ENCODE measurements at places on chromosomes 7 and 10.

GRCh38 chr10:91200314-91201212 is 19.9 kb upstream of the PCGF5 start:
- DNase-seq, result no peak

DNA sequence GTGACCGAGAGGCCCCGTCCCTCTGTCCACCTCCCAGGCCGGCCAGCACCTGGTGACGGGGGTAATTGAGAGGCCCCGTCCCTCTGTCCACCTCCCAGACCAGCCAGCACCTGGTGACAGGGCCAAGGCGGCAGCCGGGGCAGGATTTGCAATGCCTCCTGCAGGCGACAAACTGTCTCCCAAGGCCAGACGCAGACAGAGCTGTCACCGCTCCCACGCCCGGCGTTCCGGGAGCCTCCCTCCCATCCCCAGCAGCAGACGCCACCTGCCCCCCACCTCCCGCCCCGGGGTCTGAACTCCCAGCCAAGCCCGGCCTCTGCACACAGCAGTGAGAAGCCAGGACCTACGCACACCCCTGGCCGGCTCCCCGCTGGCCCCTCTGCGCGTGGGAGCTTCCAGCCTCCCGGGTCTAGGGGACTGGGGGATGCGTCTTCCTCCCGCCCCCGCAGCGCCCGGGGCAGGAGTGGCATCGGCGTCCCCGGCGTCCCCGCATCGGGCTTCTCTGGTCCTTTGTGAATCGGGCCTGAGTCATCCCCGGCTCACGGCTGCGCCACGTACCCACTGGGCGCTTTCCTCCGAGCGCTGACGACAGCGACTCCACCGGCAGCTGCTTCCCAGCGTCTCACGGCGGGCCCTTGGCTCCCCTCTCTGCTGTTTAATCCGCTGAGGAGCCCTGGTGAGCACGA is 95.1 kb upstream of the DIP2C start:
- no peak for DNase-seq

- DNase-seq, result no peak
Observed at GRCh38 chr7:155469311-155470185, 11.6 kb downstream of the EN2 start.

DNA sequence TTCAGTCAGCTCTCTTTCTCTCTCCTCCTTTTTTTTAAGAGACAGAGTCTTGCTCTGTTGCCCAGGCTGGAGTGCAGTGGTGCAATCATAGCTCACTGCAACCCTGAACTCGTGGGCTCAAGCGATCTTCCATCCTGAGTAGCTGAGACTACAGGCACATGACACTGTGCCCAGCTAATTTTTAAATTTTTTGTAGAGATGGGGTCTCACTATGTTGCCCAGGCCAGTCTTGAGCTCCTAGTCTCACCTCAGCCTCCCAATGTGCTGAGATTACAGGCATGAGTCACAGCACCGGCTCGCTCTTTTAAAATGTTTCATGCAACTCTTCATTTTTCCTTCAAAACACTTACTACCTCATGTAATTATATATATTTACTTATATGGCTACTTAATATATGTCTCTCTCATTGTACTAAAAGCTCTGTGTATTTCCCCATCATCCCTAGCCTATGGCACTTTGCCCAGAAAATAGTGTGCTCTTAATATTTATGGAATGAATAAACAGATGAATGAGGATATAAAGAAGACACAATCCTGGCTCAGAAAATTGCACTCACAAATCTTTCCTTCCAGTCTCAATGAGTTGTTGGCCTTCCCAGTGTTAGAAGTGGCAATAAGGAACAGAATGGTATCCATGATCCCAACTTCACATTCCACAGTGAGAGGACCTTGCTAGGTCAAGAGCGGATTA is 33.9 kb downstream of the EBLN1 start:
- no peak for DNase-seq

DNA sequence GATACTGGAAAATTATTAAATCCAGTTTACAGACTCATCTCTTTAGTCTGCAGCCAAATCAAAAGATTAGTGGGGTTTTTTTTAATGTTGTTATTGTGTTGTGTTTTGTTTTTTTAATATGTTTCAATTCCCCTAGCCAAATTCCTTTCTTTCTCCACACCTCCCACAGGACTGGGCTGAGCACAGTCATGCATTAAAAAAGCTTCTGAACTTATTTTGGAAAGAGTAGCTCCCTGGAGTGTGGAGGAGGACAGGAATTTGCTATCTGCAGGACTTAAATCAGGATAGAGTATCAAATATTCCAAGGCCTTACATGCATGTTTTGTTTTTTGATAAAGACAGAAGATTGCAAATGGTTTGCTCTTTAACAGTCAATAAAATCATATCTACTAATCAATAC is 90.7 kb downstream of the GNAI1 start:
- DNase-seq, result no peak

DNA sequence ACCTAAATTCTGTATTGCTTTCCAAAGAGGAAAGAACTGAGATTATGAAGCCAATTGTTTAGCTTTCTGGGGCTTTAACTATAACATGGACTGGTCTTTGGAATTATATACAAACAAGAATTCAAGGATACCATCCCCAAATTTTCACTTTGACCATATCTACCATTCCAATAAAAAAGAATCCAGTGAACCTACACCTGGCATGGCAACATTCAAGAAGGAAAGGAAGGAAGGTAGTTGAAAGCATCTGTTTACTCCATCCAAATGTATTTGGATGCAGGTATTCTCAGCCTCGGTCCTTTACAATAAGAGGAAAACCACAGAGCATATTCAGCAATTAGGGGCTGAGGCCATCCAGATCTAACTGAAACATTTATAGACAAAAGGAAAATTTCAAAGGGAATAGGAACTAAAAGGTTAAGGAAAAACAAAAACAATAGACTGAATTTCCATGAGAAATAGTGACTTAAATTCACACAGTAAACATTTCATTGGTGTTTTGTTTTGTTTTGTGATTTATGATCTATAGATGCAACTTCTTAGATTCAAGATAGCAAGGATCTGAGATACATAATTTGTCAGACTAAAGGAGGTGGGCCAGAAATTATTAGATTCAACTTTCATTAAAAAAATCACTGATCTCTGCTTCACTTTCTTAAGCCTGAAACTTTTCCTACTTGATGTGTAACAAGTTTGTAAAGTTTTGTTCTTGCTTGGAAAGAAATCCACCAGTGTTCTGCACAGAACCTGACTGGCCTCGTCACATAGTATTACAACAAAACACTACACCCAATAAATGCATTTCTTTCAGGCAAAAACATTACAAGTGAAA is 12.7 kb downstream of the SKIDA1 start:
- no peak for DNase-seq

- DNase-seq, result no peak
Observed at GRCh38 chr7:254337-255037, 35.5 kb upstream of the FOXL3 start.

DNA sequence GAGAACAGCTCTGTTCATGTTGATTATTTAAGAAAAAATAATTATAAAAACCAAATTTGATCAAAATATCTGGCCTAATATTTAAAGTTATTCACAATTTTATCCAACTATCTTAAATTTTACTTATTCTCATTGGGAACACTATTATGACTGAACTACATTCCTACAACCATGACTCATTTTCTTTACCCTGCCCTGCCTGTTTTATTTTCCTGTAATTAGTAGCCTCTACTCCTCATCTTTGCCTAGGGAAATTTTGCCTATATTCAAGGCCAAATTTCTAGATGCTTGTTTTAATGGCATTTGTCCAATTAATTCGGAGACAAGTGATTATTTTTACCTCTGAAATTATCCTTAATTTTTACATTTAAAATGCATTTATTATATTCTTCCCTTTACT is 289.7 kb upstream of the TMEM229A start:
- no peak for DNase-seq

DNA sequence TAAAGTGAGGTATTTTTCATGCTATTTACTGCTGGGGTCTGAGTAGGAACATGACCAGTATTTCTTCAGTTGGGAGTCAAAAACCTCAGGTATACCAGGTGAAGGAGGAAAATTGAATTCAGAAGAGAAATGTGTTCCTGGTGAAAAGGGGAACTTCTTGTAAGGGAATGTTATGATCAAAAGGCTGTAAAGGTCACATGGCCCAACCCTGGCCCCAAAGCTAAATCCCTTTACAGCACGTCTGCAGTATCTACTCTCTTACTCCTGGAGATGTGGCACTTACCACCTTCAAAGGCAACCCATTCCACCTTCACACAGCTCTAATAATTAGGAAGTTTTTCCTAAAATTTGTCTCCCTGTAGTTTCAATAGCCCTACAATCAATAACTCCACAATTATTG is 15.2 kb downstream of the PIK3AP1 start:
- no peak for DNase-seq

All from activated gamma-delta T cell treated with Interleukin-2 at 50 U/mL for 16 hours (primary cell).